ENCODE measurements at places on chromosomes 7 and 10.

GRCh38 chr10:95289003-95289920 lies 1.5 kb downstream of the PDLIM1 start:
- no peak for DNase-seq

DNA sequence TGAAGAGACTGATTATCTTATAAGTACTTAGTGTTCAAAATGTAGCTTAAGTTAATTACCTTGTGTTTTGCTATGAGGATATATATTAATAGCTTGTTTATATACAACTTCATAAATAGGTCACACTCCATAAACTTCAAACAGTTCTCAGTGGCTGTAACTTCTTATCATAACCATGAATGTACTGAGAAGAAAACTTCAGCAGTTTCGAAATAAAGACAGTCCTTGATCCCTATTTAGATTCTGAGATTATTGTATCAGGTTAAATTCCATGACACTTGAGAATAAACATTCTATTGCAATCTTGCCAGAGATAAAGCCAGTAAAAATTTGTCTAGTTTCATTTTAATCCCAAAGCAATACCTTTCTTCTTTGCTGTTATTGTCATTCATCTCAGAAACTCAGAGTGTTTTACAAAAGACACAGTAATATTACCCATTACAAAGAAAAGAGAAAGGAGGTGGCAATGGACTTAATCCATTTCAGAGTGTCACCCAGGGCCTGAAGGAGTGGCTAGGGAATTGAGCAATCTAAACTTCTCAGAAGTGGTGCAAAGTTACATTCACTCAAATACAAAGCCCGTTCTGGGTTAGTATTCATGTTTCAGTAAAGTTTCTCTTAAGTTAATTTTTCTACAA lies 403.6 kb downstream of the SEMA3D start:
- no peak for DNase-seq

GRCh38 chr10:123301077-123301857 lies 147.1 kb downstream of the BUB3 start:
- DNase-seq: no peak

DNA sequence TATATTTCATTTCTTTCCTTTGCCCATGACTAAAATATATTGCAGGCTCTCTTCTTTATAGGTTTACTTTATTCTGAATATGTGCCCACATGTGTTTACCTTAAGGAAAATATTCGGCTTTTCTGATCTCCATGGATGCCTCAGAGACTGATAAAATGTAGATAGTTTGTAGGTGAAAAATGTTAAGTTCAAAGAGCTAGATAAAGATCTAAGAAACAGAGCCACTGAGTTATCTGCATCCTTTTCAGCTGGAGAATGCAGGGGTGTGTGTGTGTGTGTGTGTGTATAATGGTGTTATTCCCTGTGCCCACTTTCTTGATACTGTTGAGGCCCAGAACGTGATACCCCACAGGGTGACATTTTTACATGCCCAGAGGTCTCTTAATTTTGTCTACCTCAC lies 150.8 kb downstream of the LRRC4 start:
- no peak for DNase-seq

DNA sequence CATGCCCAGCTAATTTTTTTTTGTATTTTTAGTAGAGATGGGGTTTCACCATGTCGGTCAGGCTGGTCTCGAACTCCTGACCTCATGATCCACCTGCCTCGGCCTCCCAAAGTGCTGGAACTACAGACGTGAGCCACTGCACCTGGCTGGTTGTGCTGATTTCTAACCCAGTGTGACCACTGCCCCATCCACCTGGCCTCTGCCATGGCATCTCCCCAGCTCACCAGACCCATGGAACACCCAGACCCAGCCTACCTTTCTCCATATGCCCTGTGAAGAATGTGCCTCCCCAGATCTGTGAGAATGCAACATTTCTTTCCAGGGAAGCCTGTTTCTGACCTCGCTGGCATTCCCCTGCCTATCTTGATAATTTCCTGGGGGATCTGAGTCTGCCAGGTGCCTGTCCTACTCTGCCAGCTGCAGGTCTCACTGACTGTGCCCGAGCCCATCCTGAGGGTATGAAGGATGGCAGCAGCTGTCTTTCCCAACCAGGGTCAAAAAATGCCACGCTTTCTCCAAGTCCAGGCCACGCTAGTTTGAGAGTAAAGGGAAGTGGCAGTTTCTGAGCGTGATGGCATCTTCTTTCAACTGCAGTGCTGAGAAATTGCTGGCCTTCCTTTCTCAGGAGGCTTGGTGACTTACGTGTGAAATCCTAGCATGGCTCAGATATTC lies 324.4 kb upstream of the ZNF32 start:
- no peak for DNase-seq

GRCh38 chr7:69953136-69954067 lies 355.1 kb downstream of the AUTS2 start:
- DNase-seq: no peak

- DNase-seq: no peak
These were observed 55.3 kb downstream of the KIF5B start for GRCh38 chr10:32000937-32001336.

DNA sequence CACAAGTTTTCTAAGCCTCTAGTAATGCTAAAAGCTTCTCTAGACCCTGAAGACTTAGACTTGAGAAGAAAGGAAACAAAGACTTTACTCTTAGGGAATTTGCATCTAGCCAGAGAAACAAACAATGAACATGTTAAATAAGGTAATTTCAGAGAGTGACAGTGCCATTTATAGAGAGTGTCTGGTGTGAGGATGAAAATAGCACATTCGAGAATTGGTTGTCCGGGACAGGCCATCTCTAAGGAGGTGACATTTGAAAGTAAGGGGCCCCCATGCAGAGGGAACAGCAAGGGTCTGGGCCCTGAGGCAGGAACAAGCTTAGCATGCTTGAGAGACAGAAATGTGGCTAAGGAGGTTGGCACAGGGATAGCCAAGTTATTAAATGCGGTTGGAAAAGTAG lies 48.1 kb downstream of the ADAM22 start:
- DNase-seq: no peak

DNA sequence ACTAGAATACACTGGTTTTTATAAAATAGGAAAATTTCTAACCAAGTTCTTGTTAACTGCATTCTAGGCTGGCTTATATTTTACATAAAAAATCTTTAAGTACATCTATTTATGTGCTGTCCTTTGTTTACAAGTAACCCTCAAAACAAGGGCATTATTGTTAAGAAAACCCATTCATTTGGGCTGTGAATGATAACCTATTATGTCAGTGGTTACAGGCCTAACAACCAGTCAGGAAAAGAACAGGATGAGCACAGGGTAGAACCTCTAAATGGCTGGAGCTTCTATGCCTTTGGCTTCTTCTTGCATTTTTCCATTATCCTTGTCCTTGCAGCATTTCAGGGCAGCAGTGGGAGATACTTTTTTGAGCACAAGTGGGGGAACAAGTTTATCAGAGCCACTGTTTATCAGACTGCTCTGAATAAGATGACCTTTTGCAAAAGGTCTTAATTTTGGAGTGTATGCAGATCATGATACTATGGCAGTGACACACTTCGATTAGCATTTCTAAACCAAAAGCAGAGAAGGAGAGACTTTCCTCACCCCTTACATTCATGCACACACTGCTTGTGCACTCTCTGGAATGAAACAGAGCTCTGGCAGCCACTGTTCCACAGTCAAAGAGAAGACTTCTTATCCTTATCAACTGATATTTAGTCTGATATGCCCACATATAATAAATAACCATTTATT lies 10.9 kb downstream of the GPR37 start:
- no peak for DNase-seq

Measured in stimulated activated CD4-positive, alpha-beta T cell treated with anti-CD3 and anti-CD28 coated beads, Interleukin-4, amount 100 ng/mL, for 24 hours (primary cell).